Stimulated activated CD4-positive, alpha-beta T cell treated with anti-CD3 and anti-CD28 coated beads, Interleukin-2, amount 100 ng/mL, for 4 hours (primary cell): ENCODE measurements at places on chromosomes 16 and 17.

DNA sequence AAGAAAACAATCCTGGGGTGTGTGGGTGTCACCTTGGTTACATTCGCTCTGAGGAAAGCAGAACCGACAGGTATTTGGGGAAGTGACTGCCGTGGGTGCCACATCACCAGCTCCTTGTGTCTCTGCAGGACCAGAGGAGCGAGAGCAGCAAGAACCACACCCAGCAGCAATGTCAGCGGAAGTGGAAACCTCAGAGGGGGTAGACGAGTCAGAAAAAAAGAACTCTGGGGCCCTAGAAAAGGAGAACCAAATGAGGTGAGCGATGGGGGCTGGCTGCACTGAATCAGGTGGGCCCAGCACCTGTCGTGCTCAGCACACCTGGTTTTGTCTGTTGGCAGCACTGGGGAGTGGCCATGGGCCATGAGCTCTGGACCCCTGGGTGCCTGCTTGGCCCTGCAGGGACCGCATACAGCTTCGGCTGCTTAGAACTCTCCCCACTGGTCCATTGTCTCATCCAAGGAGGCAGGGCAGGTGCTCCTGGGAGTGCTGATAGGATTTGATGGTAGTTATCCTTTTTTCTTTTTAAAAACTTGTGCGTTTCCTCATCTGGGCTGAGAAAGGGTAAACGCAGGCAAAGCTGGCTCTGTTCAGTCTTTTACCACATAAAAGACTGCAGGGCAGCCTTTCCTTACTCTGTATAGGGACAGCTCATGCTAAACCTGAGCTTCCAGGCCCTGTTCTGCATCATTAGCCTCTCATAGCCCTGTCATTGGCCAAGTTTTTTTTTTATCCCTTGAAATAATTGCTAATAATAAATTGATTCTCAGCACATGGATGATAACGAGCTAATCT is 29.4 kb downstream of the HMOX2 start:
- DNase-seq, result peak; percentile 61

GRCh38 chr16:86459266-86459665 is 51.1 kb upstream of the FOXF1 start:
- DNase-seq, result no peak

DNA sequence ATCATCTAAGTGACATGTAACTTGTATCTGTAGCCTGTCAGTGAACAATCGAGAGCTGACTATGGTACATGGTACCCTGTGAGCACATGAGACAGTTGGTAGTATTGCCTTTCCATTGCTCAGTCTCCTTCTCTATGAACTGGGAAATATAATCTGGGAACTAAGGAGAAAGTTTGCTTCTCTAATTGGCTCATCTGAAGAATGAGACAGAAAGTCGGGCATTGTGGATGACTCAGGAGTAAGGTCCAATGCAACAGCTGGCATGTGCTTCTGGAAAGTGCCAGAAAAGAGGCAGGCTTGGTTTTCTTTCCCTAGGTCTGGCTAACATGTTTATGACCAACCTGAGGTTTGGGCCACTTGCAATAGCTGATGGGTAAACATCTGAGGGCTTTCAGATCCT is 51.9 kb downstream of the ZZEF1 start:
- DNase-seq, result no peak

GRCh38 chr16:569445-570254 is at the start of gene PIGQ:
PIGQ (plus strand) TSS chr16:569968; CDS start chr16:574075, 4,107 bp downstream.
- DNase-seq, result peak; percentile 39

DNA sequence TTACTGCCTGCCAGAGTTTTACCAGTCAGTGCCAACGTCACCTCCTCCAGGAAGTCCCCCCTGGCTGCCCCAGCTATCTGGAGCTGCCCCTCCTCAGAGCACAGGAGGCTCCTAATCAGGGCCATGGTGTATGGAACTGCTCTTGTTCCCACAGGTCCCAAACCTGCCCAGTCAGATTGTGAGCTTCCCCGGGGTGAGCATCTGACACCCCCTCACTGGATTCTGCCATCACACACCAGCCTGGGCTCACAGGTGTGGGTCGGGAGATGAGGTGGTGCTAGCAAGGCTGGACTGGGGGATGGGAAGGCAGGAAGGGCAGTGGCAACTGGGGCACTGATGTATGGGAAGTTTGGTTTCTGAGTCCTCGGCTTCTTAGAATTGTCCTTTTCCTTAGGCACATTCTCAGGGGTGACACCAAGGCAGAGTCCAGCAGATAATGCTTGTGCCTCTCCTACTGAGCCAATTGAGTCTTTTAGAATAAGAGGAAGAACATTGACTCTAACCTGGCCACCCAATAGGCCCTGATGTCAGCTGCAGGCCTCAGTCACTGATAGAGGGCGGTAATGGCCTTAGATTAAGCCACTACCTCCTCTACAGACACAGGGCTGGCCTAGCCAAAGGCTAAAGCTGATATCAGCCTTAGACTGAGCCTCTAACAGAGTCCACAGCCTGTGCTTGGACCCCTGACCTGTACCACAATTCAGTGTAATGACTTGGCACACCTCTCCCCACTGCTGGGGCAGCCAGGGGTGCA is 107.9 kb downstream of the WSCD1 start:
- no peak for DNase-seq

DNA sequence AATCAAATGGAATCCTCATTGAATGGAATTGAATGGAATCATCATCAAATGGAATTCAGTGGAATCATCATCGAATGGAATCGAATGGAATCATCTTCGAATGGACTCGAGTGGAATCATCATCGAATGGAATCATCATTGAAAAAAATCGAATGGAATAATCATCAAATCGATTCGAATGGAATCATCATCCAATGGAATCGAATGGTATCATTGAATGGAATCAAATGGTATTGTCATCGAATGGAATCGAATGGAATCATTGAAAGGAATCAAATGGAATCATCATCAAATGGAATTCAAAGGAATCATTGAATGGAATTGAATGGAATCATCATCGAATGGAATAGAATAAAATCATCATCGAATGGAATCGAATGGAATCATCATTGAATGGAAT is 619.3 kb downstream of the TP53TG3F start:
- DNase-seq, result no peak

GRCh38 chr17:49401971-49402611 is 12.6 kb downstream of the PHB1 start:
- DNase-seq, result no peak

DNA sequence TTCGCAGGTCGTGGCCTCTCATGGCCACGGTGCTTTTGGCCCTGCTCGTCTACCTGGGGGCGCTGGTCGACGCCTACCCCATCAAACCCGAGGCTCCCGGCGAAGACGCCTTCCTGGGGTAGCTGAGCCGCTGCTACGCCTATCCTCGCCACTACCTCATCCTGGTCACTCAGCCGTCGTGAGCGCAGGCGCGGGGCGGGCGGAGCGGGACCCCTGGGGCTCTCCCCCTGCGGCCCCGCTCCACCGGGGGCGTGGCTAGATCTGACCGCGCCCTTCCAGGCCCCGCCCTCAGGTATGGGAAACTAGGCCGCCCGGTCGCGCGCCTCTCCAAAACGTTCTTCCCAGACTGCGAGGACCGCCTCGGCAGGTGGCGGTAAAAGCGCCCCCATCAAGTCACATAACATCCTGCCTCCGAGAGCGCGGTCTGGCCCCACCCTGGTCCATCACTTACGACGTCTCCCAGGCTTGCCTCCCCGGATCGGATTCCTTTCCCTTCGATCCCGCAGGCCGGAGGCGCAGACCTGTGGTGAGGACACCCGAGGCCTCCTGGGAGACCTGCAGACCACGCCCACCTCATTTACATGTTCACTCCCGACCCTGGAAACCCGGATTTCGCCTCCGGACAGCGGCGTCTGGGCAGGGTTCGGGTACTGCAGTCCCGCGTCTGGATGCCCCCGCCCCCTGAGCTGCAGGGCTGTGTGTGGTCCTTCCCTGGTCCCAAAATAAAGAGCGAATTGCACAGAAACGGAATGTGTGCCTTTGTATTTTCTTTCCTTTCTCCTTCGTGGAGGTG is 91.5 kb upstream of the TMEM97 start:
- no peak for DNase-seq

DNA sequence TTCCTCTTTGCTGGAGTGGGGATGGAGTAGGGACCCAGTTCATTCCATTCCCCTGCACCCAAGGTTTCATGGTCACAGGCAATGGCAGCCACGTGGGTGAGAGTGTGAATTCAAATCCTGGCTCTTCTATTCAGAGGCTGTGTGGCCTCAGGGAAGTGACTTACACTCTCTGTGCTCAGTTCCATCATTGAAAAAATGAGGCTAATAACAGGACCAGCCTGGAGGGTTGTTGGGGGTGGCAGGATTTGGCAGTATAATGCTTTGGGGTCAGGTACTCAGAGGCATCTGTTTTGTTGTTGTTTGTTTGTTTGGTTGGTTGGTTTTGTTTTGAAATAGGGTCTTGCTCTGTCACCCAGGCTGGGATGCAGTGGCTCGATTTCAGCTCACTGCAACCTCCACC is 2.2 kb upstream of the CRISPLD2 start:
- no peak for DNase-seq

- peak; percentile 62 for DNase-seq
These were observed 898 bp downstream of the SNAI3 start for GRCh38 chr16:88685156-88686061.

GRCh38 chr17:37098910-37099664 is 150.3 kb downstream of the AATF start:
- no peak for DNase-seq

DNA sequence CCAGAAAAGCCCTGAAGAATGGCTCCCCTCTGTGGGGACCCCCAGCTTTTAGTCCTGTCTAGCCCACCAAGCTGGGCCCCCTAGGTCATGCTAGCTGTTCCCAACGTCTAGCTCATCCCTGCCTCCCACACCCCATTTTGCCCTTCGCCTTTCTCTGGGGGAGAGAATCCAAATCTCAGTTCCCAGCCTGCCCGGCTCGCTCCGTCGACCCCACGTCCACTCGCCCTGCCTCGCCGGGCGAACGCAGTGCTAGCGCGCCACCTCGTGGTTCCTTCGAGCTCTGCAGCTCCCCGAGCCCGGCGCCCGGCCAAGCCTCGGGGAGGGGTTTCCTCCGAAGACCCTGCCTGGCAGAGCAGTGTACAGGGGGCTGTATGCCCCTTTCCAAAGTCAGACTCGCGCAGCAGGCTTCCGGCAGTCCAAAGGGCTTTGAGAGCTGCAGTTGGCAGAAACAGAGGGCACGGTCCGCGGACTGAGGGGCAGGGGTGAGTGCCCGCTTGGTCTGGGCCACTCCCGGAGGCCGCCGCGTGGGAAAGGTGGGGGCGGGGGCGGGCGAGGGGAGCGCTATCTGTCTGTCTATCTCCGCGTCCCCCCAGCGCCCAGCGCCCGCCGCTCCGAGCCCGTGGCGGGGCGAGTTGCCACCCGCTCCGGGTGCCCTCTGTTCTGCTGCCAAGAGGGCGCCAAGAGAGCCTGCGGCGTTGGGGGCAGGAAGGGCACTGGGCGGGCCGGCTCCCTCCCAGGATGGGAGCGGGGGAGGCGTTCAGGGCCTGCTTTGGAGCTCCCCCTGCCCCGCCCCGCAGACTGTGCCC is 1.7 kb upstream of the DLX3 start:
- DNase-seq, result peak; percentile 50

- DNase-seq, result no peak
These were observed 21.0 kb downstream of the MRM3 start for GRCh38 chr17:802901-803881.

DNA sequence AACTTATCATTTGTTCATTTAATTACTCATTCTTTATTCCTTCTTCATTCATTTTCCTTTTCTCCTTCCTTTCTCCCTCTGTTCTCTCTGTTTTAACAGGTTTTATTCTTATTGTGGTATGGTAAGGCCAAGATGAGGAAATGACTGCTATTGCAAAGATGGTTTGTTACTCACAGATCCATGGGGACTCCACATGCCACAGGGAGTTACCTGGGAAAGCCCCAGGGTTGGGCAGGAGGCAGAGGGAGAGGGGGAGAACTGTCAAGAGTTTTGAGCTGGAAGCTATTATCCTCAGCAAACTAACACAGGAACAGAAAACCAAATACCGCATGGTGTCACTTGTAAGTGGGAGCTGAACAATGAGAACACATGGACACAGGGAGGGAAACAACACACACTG is 453.3 kb downstream of the WWOX start:
- DNase-seq, result no peak

- no peak for DNase-seq
These were observed 10.3 kb downstream of the CNTNAP4 start for GRCh38 chr16:76287466-76287865.

DNA sequence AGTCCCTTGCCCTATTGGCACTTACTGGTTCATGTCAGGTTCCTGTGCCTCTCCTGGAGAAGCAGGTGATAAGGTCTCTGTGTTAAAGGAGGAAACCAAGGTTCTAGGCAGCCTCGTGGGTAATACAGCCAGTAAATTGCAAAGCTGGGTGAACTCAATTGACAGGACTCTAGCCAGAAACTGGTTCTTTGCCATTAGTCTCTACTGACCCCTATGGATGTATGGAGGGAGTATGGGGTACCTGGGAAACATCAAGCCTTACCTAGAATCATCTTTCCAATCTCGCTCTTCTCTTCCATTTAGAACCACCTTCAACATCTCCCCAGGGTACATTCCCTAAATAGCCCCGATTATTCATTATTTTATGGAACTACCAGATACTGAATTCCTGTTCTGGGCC is 169.3 kb downstream of the CDH13 start:
- DNase-seq, result no peak

DNA sequence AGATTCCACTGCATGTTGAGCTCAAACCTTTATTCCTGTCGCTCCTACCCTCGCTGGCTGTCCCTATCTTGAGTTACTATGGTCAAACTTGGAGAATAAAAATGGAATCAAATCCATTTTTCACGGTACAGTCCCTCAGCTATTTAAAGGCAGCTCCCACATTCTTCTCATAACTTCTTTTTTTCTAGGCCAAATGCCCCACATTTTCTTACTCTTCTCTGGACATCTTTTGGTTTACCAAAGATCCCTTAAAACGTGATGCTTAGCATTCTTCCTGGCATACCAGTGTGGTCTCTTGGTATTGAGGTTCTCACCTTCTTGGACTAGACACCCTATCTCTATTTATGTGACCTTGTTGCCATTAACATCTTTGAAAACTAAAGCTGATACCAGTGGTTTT is 48.3 kb upstream of the MAF start:
- no peak for DNase-seq

DNA sequence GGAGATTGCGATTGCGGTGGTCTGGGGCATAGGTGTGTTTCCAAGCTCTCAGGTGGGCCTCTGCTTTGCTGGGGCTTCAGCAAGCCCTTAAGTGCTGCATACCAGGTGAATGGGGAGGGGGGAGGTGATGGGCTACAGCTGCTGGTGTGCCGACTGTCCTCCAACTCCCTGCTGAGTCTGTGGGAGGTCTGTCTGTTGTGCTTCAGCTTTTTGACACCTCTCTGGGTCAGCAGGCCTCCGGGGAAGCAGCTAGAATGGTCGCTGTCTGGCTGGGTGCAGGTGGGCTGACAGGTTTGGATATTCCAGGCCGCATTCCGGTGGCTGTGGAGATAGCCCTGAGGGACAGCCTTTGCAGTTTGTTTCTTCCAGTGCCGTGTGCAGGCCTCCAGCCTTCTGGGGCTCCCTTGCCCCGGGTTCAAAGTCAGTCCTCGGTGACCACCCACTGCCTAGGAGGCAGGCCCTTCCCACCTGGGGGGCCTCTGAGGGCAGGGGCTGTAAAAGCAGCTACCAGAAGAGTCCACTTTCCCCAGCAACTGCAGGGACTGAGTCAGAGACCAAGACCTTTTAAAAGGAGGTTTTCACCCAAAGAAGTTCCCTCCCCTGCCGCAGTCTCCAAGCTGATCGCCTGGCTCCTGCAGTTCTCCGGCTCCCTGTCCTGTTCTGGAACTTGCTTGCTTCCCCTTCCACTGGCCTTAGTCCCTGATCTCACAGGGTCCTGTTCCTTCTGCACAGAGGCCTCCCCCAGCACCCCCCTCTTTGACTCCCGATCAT is 2.0 kb upstream of the TTYH2 start:
- DNase-seq, result no peak
